Stimulated activated CD4-positive, alpha-beta T cell treated with anti-CD3 and anti-CD28 coated beads, Interleukin-1b, Interleukin-23, amount 100 ng/mL, for 24 hours (primary cell): ENCODE measurements at places on chromosomes 1 and 21.

- DNase-seq: no peak
Observed at GRCh38 chr1:151579436-151580225, 32.2 kb upstream of the SNX27 start.

DNA sequence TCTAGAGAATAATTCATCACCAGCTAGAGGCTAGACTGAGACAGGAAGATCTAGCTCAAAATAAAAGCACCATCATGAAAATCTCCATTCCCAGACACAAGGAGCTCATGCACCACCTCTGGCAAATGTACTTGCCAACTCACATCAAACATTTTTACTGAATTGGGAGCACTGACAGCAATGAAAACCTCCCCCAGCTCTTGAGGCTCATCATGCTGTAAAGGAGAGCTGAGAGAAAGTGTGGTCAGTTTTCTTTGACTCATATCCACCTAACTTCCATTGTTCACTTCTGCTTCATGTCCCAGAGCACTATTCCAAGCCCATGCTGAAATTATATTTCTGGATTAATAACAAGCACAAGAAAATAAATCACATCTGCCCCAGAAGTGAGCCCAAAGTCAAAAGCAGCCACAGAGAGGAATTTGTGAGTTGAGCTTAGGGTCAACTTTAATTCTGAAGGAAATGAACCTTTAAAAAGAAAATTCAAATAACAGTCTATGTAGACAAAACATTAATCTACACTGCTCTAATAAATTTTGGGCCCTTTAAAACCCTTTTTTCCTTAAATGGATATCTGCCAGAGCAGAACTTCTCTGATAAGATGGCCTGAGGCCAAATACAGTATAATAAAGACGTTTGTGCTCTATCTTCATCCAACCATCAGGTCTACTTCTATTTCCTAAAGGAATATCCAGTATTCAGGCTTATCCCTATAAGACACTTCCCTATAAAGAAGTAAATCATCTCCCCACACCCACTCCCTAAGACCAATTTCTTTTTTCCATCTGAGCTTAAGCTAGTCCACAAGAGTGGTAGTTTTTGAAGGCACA lies 85.9 kb upstream of the ADAM30 start:
- DNase-seq: no peak

DNA sequence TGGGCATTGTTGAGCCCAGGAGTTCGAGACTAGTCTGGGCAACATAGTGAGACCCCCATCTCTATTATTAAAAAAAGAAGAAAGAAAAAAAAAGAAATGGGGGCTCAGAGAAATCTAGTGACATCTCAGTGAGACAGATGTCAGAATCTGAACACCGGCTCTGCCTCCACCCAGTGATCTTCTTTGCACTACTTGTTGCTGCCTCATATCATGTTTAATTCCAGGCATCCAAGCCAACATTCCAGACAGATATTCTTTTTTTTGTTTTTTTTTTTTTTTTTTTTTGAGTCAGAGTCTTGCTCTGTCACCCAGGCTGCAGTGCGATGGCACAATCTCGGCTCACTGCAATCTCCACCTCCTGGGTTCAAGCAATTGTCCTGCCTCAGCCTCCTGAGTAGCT lies 5.0 kb upstream of the ARL8A start:
- DNase-seq: no peak

DNA sequence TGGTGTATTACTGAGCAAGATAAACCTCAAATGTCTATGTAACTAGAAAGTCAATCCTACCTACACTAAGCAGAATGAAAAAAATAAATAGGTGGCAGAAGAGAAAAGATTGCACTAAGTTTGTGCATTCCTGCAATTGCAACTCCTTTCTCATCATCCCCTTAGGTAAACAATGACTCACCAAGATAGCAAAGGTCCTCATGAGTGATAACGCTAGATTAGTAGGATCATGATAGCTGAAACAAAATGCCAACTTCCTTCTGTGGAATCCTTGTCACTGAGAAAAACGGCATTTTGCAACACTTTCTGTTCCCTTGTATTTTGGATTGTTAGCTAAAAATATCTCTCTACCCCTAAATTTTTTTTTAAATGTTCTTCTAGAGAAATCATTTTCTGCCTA lies 20.0 kb upstream of the FCER1A start:
- DNase-seq: no peak

DNA sequence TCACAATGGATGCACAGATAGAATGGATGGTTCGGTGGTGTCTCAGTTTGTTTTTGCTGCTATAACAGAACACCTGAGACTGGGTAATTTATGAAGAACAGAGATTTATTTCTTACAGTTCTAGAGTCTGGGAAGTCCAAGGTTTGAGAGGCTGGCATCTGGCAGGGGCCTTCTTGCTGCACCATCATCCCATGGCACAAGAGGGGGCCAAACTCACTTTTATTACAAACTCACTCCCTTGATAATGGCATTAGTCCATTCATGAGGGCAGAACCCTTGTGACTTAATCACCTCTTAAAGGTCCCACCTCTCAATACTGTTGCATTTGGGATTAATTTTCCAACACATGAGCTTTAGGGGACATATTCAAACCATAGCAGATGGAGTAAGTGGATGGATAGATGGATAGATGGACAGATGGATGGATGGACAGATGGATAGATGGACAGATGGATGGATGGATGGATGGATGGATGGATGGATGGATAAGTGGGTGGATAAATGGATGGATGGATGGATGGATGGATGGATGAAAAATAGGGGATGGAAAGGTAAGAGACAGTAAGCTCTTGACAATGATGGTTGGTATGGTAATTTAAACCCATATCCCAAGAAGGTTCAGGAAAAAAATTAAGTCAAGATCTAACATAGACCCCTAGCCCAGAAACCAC lies 16.5 kb downstream of the CAMK2N1 start:
- no peak for DNase-seq

DNA sequence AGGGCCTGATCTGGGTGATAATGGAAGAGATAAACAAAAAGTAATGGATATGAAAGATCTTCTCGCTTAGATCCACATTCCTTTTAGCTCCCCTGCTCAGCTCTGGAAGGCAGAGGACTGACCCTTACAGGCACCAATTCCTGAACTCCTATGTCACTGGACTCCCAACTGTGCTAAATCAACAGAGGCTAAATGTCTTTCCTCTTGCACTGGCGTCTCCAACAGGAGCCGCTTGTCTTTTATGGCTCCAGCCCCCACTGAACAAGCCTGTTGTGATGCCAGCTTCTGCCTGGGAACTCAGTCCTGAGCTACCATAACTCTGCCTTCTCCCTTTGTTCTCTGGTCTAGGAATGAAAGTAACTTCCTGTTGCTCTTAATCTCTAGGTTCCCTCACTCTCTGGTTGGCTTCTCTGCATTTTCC lies 142.1 kb upstream of the COL11A1 start:
- no peak for DNase-seq

GRCh38 chr1:20720631-20721091 lies 2.9 kb upstream of the KIF17 start:
- no peak for DNase-seq

- no peak for DNase-seq
Observed at GRCh38 chr1:150024156-150024555, 13.6 kb upstream of the OTUD7B start.

DNA sequence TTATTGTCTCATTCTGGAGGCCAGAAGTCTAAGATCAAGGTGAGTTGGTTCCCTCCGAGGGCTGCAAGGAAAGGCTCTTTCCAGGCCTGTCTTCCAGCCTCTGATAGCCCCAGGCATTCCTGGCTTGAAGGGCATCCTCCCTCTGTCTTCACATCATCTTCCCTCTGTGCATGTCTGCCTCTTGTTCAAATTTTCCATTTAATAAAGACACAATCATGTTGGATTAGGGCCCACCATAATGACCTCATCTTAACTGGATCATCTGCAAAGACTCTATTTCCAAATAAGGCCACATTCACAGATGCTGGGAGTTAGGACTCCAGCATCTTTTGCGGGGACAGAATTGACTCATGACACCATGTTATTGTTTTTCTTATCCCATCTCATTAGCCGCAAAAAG lies 24.5 kb downstream of the HUNK start:
- no peak for DNase-seq

- DNase-seq: no peak
Observed at GRCh38 chr1:155776414-155776813, 80.6 kb downstream of the GON4L start.

GRCh38 chr1:51236531-51237350 lies 668 bp downstream of the RNF11 start:
- DNase-seq: peak; percentile 4

DNA sequence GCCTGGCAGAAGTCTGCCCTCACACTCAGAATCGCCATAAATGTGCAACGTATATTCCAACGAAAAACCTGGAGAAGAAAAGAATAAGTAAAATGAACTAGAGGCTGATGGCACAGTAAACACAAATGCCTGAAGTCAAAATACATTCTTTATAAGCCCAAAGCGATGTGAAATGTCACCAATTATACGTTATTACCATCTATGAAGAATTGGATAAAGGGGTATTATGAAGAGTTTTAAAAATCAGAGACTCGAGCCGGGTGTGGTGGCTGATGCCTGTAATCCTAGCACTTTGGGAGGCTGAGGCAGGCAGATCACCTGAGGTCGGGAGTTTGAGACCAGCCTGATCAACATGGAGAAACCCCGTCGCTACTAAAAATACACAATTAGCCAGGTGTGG lies 18.6 kb downstream of the PTP4A2 start:
- no peak for DNase-seq

DNA sequence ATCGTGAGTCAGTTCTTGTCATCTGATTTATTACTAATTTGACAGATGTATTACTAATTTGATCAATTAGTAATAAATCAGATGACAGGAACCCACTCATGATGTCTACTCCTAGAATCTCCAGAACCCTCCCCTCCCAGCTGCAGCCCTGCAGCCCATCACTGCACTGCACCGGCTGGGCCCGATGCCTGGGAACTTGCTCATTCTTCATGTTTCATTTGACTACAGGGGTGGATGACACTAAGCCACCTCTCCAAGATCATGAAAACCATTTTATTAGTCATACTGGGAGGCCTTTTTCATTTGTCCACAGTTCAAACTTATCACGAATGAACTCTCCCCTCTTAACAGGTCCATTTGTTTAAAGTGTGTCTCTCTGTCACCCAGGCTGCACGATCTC lies 41.0 kb downstream of the KCNH1 start:
- no peak for DNase-seq

DNA sequence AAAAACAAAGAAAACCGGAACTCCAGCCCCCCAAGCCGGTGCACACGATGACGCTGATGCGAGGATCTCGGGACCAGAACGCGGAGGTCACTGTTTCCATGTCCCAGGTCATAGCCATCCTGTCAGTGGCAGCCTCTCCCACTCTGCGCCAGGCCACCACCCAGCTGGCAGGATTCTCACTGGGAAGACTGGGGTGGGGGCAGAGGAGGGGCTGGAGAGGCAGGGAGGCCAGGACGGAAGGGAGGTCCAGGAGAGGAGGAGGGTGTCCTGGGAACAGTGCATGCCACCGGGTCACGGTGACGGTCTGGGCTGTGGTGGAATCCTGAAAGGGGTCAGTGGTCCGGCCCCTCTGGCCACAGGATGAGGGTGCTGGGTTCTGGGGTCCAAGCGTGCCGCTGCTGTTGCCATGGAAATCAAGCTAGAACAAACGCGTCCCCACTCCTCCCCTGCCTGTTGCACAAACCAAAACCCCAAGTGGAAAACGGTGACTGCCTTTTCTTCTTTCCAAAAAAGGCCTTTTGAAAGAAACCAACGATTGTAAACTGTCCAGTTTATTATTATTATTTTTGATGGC lies 26.1 kb downstream of the MRPL37 start:
- DNase-seq: no peak
